ENCODE measurements at places on chromosomes 5 and 9.

- no peak for DNase-seq
These were observed 33.5 kb upstream of the SMU1 start for GRCh38 chr9:33109850-33110595.

GRCh38 chr9:36093384-36093783 is 43.1 kb upstream of the GLIPR2 start:
- DNase-seq = no peak

DNA sequence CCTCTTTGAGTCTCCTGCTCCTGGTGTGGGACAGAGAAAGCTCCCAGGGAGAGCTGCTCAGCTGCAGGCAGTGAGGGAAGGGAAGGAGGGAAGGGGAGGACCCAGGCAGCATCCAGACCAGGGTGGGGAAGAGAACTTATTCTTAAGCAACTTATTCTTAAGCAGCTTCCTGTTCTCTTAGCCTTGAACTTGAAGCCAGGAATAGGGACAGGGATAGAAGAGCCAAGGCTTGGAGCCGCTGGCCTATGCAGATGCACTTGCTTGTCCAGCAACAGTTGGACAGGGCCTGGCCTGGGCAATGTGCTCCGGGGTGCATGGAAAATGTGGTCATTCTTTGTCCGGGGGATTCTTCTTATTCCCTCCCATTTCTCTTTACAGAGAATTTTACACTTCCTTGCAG is 31.4 kb upstream of the SPTLC1 start:
- DNase-seq = no peak

- no peak for DNase-seq
These were observed 82.1 kb downstream of the CCDC192 start for GRCh38 chr5:127785098-127785927.

DNA sequence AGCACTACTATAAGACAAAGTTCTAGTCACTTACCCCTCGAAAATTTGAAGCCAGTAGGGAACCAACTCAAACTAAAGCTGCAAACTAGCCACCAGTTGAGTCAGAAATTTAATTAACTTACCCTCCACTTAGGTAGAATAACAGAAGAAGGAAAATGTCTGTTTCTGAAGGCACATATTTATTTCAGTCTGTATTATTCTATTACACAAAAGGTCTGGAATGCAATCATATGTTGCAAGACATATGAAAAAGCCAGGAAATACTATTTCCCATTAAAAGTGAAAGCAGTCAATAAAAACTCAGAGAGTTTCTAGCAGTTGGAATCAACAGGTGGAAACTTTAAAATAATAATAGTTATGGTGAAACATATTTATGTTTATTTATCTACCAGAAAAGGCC is 79.2 kb upstream of the SLCO4C1 start:
- DNase-seq = no peak

DNA sequence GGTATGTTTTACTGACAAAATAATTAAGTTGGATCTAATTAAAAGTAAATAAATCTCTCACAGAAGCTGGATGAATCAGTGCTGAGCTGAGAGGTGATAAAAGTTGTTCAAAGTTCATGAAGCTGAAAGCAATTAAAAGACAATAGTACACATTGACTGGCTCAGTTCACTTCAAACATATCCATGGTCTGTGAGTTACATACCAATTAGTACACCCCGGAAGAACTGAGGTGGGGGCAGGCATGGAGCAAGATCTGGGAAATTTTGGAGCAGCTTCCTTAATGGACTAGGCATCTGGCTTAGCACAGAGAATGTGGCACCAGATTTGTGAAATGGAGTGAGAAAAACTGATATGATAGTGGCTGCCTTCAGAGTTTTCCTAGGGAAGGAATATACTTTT is 152.7 kb downstream of the ATP10B start:
- no peak for DNase-seq

- DNase-seq = no peak
These were observed 1378.7 kb upstream of the C9orf72 start for GRCh38 chr9:28951945-28952344.

- no peak for DNase-seq
These were observed 179.4 kb upstream of the RGMB start for GRCh38 chr5:98594098-98594497.

DNA sequence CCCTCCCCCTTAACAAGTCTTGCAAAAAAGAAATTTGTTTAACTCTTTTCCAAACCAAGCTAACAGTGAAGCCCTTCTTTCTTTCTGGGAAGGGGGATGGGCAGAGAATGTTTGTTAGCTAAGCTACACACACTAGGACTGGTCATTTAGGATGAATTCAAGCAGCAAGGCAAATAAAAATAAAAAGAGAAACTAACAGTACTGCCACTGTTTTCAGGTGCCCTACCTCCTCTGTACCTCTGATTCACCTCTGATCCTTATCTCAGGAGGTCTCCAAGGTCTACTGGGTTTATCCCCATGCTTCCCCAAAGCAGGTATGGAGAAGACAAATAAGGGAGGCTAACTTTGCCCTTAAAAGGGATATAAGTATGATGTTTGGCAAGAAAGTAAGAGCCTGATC is 52.9 kb downstream of the ELL2 start:
- no peak for DNase-seq

DNA sequence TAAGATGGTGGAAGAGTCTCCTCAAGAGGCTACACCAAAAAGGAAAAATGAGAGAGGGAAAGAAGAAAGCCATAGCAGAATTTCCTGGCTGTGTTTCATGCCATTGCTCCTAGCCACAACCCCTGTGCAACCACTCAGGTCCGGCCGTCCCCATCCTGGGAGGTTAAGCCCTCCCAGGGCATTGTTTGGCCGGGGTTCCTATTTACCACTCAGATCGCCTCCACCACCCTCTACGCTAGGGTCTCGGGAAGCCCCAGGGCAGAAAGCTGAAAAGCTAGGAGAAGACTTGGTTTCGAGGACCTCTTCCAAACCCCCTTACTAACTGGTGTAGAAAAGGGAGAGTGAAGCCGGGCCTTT is 715 bp downstream of the RC3H2 start:
- peak; percentile 48 for DNase-seq

DNA sequence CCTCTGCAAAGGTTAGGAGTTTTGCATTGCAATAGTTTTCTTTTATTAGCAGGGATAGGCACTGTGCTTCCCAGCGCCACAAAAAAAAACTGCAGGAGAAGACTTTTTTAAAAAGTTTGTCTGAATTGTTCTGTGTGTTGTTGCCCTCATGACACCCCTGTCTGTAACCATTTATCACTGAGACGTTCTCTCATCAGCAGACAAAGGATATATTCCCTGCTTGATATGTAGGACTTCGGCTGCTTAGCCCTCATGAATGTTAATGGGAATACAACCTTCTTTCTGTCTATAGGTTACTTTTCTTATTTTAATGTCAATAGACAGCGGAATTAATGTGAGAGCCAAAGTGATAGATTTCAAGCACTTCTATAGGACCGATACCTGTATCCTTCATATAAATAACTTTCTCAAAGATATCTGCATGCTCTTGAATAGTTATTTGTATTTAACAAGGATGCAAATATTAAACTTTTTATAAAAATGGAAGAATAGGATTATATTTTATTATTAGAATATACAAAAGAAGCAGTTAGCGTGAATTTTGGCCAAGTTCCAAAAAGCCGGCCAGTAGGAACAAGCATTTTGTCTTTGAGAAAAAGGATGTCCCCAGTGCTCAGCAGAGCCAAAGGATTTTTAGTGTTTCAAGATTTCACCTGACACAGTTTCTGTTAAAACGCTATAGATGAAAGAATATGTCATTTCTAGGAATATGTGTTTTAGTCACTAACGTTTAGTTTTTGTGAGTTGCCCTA is 1.5 kb upstream of the LYSMD3 start:
- no peak for DNase-seq

- no peak for DNase-seq
These were observed 73.8 kb downstream of the JAKMIP2 start for GRCh38 chr5:147708708-147709107.

- no peak for DNase-seq
These were observed 218.4 kb downstream of the ACTL7B start for GRCh38 chr9:108637340-108637739.

- DNase-seq = no peak
These were observed 8.3 kb downstream of the EDIL3 start for GRCh38 chr5:84376346-84376745.

DNA sequence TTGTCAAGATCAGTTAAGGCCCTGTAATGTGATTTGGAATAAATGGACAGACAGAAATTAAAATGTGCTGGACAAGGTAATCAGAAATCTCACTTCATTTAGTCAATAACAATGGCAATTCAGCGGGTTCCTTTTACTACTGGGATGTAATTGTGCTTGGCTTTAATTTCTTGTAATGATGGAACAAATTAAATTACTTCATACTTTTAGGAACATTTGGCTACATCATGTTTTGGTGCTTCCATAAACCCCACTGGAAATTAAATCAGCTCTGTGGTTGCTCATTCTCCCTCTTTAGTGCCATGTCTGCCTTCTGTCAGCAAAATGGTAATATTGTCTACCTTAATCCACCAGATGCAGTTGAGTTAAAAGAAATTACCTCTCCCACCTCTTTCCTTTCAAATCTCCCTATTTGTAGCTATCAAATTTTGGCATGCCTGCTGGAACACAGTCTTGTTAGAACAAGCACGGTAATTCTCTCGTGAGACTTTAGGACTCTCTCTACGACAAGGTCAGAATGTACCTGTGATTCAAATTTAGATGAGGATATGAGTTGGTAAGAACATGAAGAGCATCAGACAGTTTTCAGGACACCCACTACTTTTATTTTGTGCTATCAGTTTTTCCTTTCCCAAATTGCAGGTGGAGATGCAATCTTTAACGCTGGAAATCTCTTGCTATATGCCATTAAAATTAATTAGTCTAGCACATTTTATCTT is 476.3 kb downstream of the RAB3C start:
- no peak for DNase-seq

DNA sequence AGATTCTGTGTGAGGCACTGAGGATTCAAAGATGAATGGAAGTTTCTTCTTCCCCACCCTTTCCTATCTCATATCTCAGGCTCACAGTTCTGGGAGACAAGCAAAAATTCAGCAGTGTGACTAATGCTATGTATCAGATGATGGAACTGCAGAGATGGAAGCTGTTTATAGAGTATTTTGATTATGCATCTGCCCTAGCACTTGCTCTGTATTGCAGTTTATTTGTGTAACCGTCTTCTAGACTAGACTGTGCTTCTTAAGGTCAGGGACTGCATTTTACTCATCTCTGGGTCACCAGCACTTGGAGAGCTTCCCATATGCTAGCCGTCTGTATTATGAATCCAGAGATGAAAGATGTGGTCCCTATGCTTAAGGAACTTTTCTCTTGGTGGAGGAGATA is 12.6 kb downstream of the CAVIN4 start:
- no peak for DNase-seq

- no peak for DNase-seq
These were observed 235.1 kb upstream of the ANKH start for GRCh38 chr5:15106530-15107283.

DNA sequence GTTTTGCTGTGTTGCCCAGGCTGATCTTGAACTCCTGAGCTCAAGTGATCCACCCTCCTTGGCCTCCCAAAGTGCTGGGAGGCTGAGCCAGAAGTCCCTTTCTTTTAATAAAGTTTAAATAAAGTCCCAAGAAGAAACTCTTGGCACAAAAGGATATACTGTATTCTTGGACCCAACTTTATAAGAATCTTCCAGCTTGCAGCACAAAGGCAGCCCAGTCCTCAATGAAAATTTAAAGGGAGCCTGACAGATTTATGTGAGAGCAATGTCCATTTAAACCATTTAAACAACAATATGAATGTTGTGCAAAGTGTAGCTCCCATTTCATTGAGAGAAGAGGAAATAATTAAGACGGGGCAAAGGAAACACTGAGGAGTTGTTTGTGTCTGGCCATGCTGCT is 217.0 kb downstream of the DOCK8 start:
- no peak for DNase-seq

GRCh38 chr5:90093751-90094485 is 315.6 kb downstream of the CETN3 start:
- no peak for DNase-seq

- DNase-seq = no peak
These were observed 537.8 kb upstream of the BRINP1 start for GRCh38 chr9:119907056-119907455.

DNA sequence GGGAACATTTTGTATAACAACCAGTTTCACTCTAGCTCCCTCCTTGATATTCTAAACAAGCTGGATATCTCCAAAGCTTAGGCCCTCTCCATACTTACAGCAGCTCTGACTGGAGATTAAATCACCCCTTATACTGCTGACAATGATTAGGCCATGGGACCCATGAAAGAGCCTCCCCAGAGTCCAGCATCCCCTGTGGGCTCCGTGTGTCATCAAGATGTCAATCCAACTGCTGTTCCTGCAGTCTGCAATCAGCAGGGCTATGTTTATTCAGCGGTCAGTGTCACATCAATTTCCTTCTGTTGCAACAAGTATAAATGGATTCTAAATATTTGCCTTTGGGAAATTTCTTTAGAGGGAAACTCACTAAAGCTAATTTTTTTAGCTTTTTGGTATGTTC is 26.6 kb downstream of the PCDHAC2 start:
- DNase-seq = peak; percentile 23

DNA sequence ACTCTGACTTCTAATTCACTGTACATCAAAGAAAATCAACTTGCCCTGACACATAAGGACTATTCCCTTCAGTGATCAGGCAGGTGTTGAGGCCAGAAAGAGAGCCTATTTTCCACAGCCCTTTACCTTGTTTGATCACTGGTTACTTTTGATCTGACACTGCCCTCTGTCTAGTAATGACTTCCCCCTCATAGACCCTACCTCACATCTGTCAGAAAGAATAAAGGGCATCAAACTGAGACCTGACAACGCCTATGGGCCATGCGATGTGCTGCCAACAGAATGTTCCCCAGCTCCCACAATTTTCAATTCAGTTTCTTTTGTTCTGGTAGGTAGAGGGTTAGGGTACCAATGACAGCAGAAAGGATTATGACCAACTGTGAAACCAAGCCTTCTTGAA is 47.7 kb downstream of the FBXL17 start:
- DNase-seq = no peak

DNA sequence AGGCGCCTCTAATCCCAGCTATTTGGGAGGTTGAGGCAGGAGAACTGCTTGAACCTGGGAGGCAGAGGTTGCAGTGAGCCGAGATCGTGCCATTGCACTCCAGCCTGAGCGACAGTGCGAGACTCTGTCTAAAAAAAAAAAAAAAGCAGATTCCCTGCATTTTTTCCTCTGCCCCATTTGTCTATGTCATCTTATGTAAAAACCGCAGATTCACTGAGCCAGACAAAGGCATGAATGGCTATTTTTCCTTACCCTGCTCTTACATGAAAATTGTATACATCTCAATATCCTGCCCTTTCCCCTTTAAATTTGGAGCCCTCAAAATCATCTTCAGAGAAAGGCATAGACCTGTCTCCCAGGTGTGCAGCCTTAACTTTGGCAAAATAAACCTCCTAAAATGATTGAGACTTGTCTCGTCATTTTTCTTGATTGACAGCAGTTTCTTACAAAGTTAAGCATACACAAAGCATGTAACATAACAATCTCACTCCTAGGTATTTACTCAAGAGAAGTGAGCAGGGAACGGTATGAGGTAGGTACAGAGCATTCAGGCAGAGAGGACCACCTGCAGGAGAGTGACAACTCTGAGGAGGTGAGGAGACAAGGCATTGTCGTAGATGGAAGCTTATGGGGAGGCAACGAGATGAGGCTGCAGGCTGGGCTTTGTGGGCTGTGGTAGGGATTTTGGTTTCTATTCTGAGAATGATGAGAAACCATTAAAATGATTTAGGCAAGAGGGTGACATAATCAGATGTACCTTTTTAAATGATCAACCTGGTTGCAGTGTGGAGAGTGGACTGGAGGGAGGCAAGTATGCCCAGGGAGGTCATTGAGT is 65.7 kb upstream of the IL6ST start:
- no peak for DNase-seq
